Caco-2 (cell line): ENCODE measurements at places on chromosomes 1 and 21.
A peak's percentile ranks its signal among the peaks of the same experiment; 100 is the strongest.

GRCh38 chr1:53198241-53198651, 1.6 kb downstream of the CPT2 start:
- no peaks in the 10 kb centered on the region for H3K36me3 ChIP-seq
- 0 out of 2 replicates have a peak, but pooled peaks cover 3% of the 10 kb centered on the region for H3K4me1 ChIP-seq
- H3K27me3 ChIP-seq = no peaks in the 10 kb centered on the region
- H3K27ac ChIP-seq = peak overlapping the region; percentile 98
- no peak overlapping the region for H3K4me3 ChIP-seq

- no peak for DNase-seq
- no peak overlapping the region for H3K4me3 ChIP-seq
- no peak overlapping the region for H3K27ac ChIP-seq
- H3K36me3 ChIP-seq = no peaks in the 10 kb centered on the region
Measured at GRCh38 chr1:58845942-58846341, 62.1 kb upstream of the JUN start.

DNA sequence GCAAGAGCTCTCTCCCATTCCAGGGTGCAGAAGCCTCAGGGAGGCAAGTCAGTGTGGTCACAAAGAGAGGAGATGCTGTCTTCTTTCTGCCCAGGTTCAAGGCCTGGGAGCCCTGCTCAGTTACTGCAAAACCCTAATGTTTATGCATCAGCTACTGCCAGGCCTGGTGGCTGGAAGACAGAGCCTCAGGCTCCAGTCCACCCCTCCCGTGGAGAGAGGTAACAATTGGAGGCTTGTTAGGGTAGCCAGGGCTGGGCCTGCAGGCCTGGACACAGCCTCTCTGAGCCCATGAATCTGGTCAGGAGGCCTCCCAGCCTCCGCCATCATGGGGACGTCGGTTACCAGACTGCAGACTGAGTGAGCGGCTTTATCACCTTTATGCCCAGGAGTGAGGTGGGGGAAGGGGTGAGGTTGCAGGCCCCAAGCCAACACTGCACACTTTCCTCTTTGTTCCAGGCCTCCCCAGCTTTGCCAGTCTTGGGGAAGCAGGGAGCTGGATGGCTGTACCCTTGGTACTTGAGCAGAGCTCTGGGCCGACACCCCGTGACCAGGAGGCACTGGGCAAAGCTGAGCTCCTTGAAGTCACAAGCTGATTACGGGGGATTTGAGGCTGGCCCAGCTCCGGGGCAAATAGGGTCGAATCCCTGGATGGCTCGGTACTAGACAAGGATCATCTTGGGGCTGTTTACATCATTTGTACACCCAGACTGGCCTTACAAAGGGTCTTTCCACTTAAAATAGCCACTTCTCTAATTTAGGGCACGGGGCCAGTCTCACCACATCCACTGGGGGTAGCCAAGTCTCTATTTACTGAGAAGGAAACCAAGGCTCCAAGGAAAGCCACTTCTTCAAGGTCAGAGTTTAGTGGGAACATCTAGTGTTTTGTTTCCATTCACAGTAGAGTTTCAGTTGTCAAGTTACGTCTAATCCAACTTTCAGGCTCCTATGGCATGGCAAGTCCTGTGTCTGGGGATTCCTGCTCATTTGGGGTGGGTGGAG, 5.2 kb downstream of the SLC2A1 start:
- H3K4me1 ChIP-seq = peaks cover 63% of the 10 kb centered on the region
- H3K27me3 ChIP-seq = no peaks in the 10 kb centered on the region
- DNase-seq = no peak
- no peak overlapping the region for H3K27ac ChIP-seq
- peaks cover 5% of the 10 kb centered on the region; the same call in 1 of the 2 replicates for H3K36me3 ChIP-seq

DNA sequence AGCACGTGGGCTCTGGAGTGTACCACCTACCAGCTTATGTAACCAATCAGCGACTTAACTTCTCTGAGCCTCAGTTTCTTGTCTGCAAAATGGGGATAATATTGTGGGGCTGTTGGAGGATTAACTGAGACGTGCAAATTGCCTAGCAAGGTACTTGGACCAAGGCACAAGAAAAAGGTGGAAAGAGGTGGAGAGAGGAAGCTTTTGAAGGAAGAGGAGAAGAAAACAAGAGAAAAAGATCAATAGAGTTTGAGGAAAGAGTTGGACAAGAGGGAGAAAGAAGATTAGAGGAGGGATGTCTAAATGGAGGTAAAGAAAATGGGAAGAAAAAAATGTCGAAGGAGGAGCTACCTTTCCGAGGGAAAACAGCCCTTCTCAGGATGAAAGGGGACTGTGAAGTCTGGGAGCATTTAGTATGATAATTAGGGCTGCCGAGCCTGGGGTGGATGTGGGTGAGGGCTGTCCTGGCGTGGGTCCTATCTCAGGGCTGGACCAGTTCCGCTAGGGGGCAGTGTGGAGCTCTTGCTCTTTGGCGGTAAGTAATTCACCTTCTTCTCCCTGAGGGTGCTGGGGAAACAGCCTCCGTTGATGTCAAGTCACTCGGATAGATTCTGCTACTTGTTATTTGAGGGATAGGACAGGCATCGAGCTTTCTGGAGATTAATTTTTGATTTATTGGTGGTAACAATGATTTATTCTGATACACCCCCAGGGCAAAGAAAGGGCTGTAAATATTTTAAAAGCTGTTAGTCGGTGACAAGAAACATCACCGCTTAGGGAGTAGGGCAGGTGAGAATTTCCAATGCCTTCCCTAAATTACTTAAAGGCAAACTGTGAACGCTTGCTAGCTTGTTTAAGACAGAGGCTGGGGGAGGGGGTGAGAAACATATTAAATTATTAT, 79.0 kb upstream of the NFASC start:
- no peaks in the 10 kb centered on the region for H3K36me3 ChIP-seq
- H3K4me1 ChIP-seq = no peaks in the 10 kb centered on the region
- no peak overlapping the region for H3K27ac ChIP-seq
- peak; percentile 74 for DNase-seq
- no peaks in the 10 kb centered on the region for H3K27me3 ChIP-seq

DNA sequence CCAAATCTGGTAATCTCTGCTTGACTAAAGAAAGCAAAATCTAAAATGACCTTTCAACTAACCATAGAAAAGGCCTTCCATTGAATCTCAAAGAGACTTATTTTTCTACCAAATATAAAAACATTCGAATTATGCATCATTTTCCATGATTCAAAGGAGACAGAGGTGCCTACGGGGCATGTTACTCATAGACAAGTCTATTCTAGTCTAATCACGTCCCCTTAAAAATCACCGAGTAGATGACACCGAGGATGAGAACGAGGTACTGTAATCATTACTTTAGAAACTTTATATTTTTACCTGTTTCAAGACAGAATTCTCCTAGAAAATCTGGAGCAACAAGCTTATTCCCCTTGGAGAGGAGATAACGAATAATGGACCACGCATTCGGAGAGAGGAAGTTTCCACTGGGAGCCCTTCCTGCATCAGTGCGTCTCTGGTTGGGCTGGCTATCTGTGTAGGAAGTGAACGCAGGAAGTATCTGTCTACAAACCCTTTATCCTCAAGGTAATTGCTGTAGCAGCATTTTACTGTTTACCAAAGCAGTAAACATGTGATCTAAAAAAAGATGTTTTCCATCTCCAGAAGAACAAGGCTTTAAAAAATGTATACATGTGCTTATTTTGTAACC, 9.5 kb downstream of the ERG start:
- H3K27ac ChIP-seq = no peak overlapping the region
- no peaks in the 10 kb centered on the region for H3K36me3 ChIP-seq
- no peak for DNase-seq
- H3K27me3 ChIP-seq = no peaks in the 10 kb centered on the region
- H3K4me1 ChIP-seq = no peaks in the 10 kb centered on the region

- DNase-seq = no peak
- H3K4me3 ChIP-seq = no peak overlapping the region
- H3K36me3 ChIP-seq = no peaks in the 10 kb centered on the region
- no peaks in the 10 kb centered on the region for H3K4me1 ChIP-seq
- no peaks in the 10 kb centered on the region for H3K27me3 ChIP-seq
Measured at GRCh38 chr21:44999972-45000636, 60.3 kb downstream of the SLX9 start.
